Nephron progenitor cell (in vitro differentiated cells): ENCODE measurements at places on chromosomes 11 and 22.

- H3K36me3 ChIP-seq: no peaks in the 10 kb centered on the region
- DNase-seq: no peak
- no peak overlapping the region for H3K27ac ChIP-seq
- H3K4me3 ChIP-seq: no peak overlapping the region
- H3K27me3 ChIP-seq: peaks cover 46% of the 10 kb centered on the region
Observed at GRCh38 chr22:48372390-48372789, 1455.3 kb downstream of the BRD1 start.

DNA sequence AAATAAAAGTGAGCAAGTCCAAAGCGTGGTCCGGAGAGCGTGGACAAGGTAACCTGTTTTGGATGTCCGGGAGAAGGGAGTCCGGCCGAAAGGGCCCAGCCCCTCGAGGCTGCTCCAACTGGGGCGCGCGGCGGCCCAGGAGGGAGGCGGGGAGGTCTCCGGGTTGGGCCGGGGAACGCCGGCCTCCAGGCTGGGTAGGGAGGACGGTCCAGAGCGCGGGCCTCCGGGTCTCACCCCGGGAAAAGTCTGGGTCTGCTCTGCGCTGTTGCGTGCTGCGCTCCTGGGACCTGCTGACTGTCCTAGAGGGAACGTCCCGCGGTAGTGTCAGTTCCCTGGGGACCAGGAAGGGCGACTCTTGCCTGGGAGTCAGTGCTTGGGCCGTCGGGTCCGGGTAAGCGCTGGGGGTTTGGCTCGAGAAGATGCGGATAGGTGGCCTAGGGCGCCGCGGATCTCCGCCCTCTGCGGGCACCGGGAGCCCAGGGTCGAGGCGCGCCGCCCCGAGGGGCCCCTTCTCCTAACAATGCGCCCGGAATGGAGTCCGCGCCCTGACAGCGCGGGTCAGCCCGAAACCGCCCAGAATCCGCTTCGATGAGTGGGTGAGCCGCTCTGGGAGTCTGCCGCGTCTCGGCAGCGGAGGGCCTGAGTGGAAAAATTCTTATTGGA, 988 bp upstream of the FLI1 start:
- peaks cover 97% of the 10 kb centered on the region for H3K27me3 ChIP-seq
- no peaks in the 10 kb centered on the region for H3K36me3 ChIP-seq
- peak overlapping the region; percentile 82 for H3K4me3 ChIP-seq
- no peak overlapping the region for H3K27ac ChIP-seq
- peaks cover 62% of the 10 kb centered on the region for H3K4me1 ChIP-seq
- peak; percentile 51 for DNase-seq

- H3K27me3 ChIP-seq: peaks cover 8% of the 10 kb centered on the region
- H3K4me3 ChIP-seq: no peak overlapping the region
- H3K4me1 ChIP-seq: no peaks in the 10 kb centered on the region
- no peak overlapping the region for H3K27ac ChIP-seq
Observed at GRCh38 chr11:75270896-75271418, 30.4 kb downstream of the TPBGL start.

DNA sequence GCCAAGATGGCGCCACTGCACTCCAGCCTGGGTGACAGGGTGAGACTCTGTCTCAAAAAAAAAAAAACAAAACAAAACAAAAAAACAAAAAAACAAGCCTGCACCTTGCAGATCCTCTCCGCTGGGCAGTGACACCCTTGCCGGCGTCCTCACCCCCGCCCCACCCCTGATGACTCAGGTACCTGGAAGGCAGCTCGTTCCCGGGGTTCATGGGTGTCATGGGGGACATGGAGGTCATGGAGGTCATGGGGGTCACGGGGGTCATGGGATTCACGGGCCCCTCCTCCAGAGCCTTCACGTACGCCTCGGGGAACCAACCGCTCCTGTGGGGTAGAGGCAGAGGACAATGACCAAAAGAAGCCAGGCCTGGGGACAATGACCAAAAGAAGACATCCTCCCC, 3.0 kb upstream of the SLC16A8 start:
- H3K4me1 ChIP-seq: peaks cover 16% of the 10 kb centered on the region
- H3K36me3 ChIP-seq: no peaks in the 10 kb centered on the region
- H3K4me3 ChIP-seq: no peak overlapping the region
- no peak overlapping the region for H3K27ac ChIP-seq
- peaks cover 22% of the 10 kb centered on the region for H3K27me3 ChIP-seq

DNA sequence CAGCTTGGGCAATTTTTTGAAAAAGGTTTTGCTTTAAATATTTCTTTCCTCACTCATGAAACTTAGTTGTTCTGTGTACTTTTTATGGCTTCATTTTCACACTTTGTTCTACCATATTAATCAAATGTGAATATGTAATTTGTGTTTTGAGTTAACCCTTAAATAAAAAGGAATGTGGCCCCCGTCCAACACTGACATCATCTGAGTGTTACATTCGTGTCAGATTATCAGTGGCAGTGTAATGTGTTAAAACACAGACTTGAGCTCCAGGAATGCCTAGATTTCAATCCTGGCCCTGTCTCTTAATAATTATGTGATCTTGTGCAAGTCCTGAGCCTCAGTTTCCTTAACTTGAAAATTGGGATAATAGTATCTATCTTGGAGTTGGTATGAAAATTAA, 5.6 kb downstream of the RTN3 start:
- H3K4me3 ChIP-seq: no peak overlapping the region
- H3K36me3 ChIP-seq: peaks cover 15% of the 10 kb centered on the region
- no peak overlapping the region for H3K27ac ChIP-seq
- H3K4me1 ChIP-seq: peaks cover 55% of the 10 kb centered on the region
- H3K27me3 ChIP-seq: no peaks in the 10 kb centered on the region
- DNase-seq: no peak

DNA sequence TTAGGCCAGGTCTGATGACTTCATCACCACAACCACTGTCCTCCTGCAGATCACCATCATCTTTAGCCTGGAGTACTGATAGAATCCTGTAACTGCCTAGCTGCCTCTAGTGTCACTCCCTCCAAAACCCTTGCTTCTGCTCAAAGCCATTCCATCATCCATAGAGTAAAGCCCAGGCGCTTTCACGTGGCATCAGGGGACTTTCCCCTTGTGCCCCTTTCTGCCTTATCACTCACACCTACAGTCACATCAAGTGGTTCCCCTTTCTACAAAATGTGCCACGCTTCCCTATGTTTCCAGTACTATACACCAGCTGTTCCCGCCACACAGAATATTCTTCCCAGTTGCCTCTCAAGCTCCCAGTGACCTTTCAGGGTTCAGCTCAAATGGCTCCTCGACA, 75.9 kb downstream of the MN1 start:
- peaks cover 29% of the 10 kb centered on the region for H3K27me3 ChIP-seq
- DNase-seq: no peak
- peaks cover 45% of the 10 kb centered on the region for H3K4me1 ChIP-seq
- no peak overlapping the region for H3K27ac ChIP-seq
- H3K4me3 ChIP-seq: no peak overlapping the region

DNA sequence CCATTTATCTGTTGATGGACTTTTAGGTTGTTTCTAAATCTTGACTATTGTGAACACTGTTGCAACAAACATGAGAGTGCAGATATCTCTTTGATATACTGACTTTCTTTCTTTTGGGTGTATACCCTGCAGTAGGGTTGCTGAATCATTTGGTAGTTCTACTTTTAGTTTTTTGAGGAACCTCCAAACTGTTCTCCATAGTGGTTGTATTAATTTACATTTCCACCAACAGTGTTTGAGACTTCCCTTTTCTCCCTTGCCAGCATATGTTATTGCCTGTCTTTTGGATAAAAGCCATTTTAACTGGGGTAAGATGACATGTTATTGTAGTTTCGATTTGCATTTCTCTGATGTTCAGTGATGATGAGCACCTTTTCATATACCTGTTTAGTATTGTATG, 330.0 kb downstream of the DDX10 start:
- no peaks in the 10 kb centered on the region for H3K4me1 ChIP-seq
- no peak for DNase-seq
- H3K27me3 ChIP-seq: no peaks in the 10 kb centered on the region
- H3K36me3 ChIP-seq: peaks cover 4% of the 10 kb centered on the region
- H3K27ac ChIP-seq: no peak overlapping the region

DNA sequence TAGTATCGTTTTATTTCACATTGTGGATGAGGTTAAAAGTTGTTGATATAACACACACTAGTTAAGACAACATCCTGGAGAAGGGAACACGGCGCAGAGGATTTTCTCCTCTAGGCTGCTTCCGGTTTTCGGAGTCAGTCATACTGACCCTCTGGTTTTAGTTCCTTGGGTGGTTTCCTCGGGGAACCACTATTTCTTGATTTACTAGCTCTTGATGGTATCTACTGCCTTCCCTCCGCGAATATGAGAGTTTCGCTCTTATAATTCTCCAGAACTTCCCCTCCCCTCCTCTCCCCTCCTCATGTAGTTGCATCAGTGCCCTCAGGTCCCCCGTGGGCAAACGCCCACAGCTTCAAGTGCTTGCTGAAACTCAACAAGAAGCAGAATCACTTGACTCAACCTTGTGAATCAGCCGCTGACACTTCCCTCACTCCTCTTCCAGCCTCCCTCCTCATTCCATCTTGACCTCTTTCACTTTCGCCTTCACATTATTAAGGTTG, 15.9 kb upstream of the APOBEC3A start:
- no peaks in the 10 kb centered on the region for H3K36me3 ChIP-seq
- peaks cover 60% of the 10 kb centered on the region for H3K4me1 ChIP-seq
- no peak overlapping the region for H3K4me3 ChIP-seq
- H3K27ac ChIP-seq: no peak overlapping the region
- peaks cover 32% of the 10 kb centered on the region for H3K27me3 ChIP-seq
- DNase-seq: no peak

GRCh38 chr11:134270250-134270714, 5.9 kb upstream of the GLB1L3 start:
- DNase-seq: no peak
- peaks cover 53% of the 10 kb centered on the region for H3K4me1 ChIP-seq
- peaks cover 37% of the 10 kb centered on the region for H3K27me3 ChIP-seq
- no peak overlapping the region for H3K27ac ChIP-seq

GRCh38 chr11:94924171-94924572, 49.2 kb downstream of the CWC15 start:
- H3K4me3 ChIP-seq: no peak overlapping the region
- H3K27me3 ChIP-seq: no peaks in the 10 kb centered on the region
- H3K36me3 ChIP-seq: no peaks in the 10 kb centered on the region

- no peaks in the 10 kb centered on the region for H3K36me3 ChIP-seq
- H3K27ac ChIP-seq: no peak overlapping the region
- no peaks in the 10 kb centered on the region for H3K4me1 ChIP-seq
- DNase-seq: no peak
- peaks cover 4% of the 10 kb centered on the region for H3K27me3 ChIP-seq
- H3K4me3 ChIP-seq: no peak overlapping the region
Observed at GRCh38 chr11:72562431-72562830, 111.8 kb downstream of the PDE2A start.

GRCh38 chr11:88310246-88310645, 27.3 kb downstream of the CTSC start:
- no peak overlapping the region for H3K4me3 ChIP-seq
- no peaks in the 10 kb centered on the region for H3K27me3 ChIP-seq
- no peaks in the 10 kb centered on the region for H3K4me1 ChIP-seq
- H3K27ac ChIP-seq: no peak overlapping the region
- peaks cover 80% of the 10 kb centered on the region for H3K36me3 ChIP-seq
- no peak for DNase-seq

DNA sequence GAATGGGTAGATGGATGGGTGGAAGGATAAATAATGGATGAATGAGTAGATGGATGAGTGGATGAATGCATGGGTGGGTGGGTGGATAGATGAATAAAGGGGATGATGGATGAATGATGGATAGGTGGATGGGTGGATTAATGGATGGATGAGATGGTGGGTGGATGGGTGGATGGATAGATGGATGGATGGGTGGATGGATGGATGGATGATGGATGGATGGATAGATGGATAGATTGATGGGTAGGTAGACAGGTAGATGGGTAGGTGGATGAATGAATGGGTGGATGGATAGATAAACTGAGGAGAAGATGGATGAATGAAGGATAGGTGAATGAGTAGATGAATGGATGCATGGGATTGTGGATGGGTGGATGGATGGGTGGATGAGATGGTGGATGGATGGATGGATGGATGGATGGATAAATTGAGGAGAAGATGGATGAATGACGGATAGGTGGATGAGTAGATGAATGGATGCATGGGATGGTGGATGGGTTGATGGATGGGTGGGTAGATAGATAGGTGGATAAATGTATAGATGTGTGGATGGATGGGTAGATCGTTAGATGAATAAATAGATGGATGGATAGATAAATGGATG, 331.3 kb downstream of the MN1 start:
- H3K4me1 ChIP-seq: peaks cover 9% of the 10 kb centered on the region
- no peak overlapping the region for H3K4me3 ChIP-seq
- H3K27ac ChIP-seq: no peak overlapping the region

DNA sequence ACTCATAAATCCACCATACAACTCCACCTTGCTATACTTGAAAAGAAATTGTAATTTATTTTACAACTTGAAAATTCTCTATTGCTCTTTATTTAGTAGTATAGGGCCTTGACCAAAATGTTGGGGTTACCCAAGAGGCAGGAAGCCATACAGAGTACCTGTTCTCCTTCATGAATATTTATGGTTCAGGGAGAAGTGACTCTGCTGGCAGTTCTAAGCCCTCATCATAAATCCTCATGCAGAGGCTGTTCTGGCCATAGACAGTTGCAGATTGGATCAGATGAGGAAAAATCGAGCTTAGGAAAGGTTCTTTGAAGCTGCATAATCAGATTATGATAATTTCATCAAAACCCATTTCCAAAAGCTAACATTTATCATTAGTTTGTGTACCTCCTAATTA, 449.4 kb upstream of the TENM4 start:
- no peak overlapping the region for H3K27ac ChIP-seq
- no peaks in the 10 kb centered on the region for H3K4me1 ChIP-seq
- H3K36me3 ChIP-seq: no peaks in the 10 kb centered on the region
- H3K27me3 ChIP-seq: peaks cover 7% of the 10 kb centered on the region
- H3K4me3 ChIP-seq: no peak overlapping the region
- no peak for DNase-seq

DNA sequence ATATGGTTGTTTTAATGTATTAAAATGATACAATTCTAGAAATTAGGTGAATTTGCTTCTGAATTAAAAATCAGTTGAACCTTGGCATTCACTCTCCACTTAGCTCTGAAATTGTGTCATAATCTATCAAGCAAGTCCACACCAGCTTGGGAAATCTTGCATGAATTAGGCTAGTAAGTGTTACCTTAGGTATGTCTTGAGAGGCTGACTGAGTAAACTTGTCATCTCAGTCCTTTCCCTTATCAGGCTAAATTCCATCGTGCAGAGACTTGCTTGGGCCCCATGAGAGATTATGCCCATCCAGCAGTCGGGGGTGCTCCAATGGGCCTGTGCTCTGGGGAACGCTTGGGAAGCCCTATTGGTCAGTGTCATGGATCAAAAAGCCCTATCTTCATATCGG, 33.9 kb upstream of the ST14 start:
- no peak overlapping the region for H3K4me3 ChIP-seq
- no peaks in the 10 kb centered on the region for H3K27me3 ChIP-seq
- H3K36me3 ChIP-seq: peaks cover 74% of the 10 kb centered on the region
- H3K4me1 ChIP-seq: peaks cover 15% of the 10 kb centered on the region
- no peak for DNase-seq
- H3K27ac ChIP-seq: no peak overlapping the region

GRCh38 chr22:36454916-36455570, 26.4 kb downstream of the TXN2 start:
- H3K27me3 ChIP-seq: no peaks in the 10 kb centered on the region
- DNase-seq: peak; percentile 96
- H3K4me1 ChIP-seq: peaks cover 37% of the 10 kb centered on the region
